Sciatic nerve (tissue), 2 donors: ENCODE measurements at places on chromosomes 2 and 18.
A peak's percentile ranks its signal among the peaks of the same experiment; 100 is the strongest.

GRCh38 chr2:242029422-242030225 is 160.1 kb downstream of the RTP5 start:
- DNase-seq = peak; percentile 45

- DNase-seq = peak; percentile 77
Observed at GRCh38 chr2:98730707-98731040, 258 bp downstream of the MGAT4A start.

DNA sequence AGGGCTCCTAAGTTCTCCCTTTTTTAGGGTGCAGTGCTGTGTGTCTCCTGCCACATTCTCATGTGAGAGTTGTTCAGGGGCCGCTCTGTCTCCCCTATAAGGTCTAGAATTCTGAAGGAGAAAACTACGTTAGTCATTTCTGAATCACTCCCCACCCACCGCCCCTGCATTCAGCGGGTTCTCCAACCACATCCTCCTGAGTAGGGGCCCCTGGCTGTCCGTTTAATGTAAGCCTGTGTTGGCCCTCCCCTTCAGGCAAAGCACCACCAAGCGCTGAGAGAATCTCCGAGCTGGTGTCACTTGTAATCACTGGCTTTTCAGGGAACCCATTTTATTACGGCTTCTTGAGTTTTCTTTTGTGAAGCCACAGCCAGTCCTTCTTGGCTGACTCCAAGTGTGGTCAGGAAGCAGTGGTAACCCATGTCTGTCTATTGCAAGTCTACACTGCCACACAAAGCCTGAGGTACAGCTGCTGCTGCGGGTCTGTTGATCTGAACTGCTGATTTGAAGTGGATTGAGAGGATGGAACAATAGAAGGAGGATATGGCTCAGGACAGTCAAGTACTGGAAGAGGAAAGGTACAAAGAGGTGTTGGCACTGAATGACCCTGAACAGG is 16.9 kb downstream of the LCT start:
- no peak for DNase-seq

GRCh38 chr2:215712219-215712868 is 276.5 kb upstream of the FN1 start:
- DNase-seq = no peak

GRCh38 chr2:27086724-27087593 is at the start of gene KHK:
Gene KHK (plus strand): TSS chr2:27086772. CDS start chr2:27087260, 488 bp downstream.
- DNase-seq = peak; percentile 77

- no peak for DNase-seq
Observed at GRCh38 chr2:229339618-229340017, 68.5 kb upstream of the PID1 start.

GRCh38 chr2:199907008-199907714 is 3.9 kb upstream of the C2orf69 start:
- DNase-seq = no peak

- no peak for DNase-seq
Observed at GRCh38 chr2:3099145-3099859, 278.3 kb downstream of the EIPR1 start.

GRCh38 chr2:43068631-43069517 is 157.5 kb downstream of the ZFP36L2 start:
- no peak for DNase-seq
